ENCODE measurements at places on chromosomes 7 and 10.
A peak's percentile ranks its signal among the peaks of the same experiment; 100 is the strongest.

DNA sequence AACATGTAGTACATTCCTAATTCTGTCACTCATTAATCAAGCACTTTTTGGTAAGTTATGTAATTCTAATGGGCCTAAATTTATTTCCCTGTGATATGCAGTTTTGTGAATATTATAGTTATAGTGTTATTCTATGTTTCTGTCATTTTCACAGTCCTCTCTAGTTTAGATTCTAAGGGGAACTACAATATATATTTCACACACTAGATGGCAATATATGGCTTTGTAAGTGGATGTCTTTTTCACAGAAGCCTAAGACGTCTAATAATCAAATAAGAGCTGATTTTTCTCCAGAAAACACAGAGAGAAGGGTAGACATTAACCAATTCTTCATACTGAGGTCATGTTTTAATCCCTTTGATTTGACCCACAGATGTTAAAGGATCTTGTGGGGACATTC is 18.0 kb downstream of the RNLS start:
- DNase-seq = no peak

- DNase-seq = no peak
Observed at GRCh38 chr7:123533929-123534382, 439 bp downstream of the IQUB start.

- DNase-seq = no peak
Observed at GRCh38 chr10:68957654-68958053, 1.7 kb downstream of the DDX21 start.

DNA sequence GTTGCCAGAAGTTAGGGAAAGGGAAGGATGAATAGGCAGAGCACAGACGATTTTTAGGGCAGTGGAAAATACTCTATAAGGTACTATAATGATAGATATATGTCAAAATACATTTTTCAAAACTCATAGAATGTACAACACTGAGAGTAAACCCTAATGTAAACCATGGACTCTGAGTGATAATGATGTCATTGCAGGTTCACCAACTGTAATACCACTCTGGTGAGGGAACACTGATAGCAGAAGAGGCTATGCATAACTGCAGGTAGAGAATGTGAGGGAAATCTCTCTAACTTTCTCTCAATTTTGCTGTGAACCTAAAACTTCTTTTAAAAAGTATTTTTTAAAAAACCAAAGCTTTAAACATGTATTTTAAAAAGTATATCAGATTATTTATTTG is 22.1 kb downstream of the POT1 start:
- DNase-seq = no peak

DNA sequence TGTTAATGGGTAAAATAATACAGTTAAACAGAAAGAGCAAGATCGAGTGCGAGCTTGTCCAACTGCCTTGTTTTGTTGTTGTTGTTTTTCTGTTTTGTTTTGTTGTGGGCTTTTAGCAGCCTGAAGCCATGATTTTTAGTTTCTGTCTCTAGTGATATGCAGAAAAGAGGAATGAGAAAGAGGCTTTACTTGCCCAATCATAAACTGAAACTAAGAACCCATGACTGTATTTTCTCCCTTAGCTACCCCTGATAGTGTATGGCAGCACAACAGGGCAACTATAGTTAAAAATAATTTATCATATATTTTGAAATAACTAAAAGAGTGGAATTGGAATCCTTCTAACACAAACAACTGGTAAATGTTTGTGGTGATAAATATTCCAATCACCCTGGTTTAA is 493.9 kb downstream of the GLRX3 start:
- DNase-seq = no peak

DNA sequence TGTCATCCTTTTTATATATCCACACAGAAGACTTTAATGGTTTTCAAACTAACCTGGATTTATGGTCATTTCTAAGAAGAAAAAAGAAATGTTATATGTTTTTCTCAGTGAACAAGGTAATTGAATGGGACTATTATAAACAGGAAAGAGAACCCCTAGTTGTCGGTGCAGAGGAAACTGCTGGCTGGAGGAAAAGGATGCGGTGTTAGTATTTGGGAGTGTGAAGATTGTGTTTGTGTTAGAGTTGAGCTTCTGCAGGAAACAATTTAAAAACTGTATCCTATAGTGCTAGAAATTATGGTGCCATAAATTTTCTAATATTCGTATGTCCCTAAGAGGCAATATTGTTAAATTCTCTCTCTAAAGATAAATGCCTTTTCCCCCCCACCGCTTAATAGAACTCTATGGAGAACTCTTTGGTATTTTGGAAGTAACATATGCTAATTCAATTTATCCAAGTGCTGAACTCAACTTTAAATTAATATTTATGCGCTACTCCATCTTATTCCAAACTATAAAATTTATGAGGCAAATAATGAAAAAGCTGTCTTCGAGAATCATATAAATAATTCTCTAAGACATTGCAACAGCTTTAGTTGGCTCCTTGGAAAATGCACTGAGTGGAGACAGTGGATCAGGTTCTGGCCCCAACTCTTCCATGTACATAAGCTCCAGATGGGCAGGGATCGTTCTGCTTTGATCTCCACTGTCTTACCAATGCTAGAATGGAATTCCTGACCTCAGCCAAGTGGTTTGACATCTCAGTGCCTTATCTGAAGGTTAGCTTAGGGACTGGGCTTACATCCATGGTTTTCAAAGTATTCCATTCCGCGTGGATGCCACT is 5.6 kb downstream of the BZW2 start:
- no peak for DNase-seq

- no peak for DNase-seq
Observed at GRCh38 chr7:20991544-20991943, 204.9 kb upstream of the SP8 start.

- no peak for DNase-seq
Observed at GRCh38 chr10:5449823-5450222, 37.5 kb downstream of the NET1 start.

- DNase-seq = no peak
Observed at GRCh38 chr7:23353172-23353571, 54.0 kb downstream of the MALSU1 start.

DNA sequence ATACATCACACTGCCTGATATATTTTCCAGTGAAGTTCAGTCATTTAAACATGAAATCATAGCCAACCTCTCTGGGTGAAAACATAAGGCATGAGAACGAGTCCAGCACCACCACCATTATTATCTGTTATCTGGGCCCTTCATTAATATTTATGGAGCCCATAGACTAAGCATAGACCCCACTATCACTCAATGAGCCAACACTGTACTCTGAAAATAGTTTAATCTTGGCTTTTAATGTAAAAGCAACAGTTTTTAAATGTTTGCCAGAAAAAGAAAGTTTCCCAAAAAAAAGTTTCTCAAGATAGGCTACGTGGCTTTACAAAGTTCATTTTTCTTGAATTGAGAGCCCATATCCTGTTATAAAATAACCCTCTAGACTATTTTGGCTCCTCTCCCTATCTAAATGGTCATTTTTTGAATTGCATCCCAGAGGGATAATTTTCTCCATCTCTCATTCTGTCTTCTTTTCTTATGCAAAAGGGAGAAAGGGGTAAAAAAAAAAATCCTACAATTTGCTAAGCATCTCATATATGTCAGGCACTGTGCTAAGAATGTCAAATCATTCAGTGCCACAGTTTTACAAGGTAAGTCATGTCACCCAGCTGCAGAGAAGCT is 66.1 kb downstream of the FZD1 start:
- DNase-seq = no peak

DNA sequence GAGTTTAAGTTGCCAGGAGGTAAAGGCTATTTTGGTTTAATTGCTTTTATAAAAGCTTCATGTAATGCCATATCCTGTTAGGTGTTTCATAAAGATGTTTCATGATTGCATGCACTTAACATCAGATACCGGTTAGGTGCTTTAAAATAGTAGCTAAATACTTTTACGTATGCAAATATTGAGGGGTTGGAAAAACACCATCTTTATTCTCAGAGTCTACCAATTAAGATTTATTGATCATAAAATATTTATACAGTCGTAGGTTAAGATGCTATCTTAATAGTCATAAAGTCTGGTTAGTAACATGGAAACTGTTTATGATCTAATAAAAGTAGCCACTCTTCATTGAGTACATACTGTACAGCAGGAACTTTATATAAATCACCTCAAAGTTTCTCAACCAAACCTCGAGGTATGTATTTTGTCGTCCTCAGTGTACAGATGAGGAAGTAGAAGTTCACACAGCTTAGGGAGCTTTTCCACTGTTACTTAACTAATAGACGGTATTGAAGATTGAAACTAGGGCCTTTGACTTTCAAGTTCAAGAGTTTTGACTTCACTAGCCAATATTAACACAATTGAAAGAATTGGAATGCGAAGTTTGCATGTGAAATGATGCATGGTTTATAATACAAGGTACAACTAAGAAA is 897.1 kb downstream of the GATA3 start:
- no peak for DNase-seq

GRCh38 chr7:98879198-98879978 is 1.1 kb downstream of the TRRAP start:
- peak; percentile 63 for DNase-seq
